Fibroblast of upper back skin (primary cell): ENCODE measurements at places on chromosomes 2 and 18.

DNA sequence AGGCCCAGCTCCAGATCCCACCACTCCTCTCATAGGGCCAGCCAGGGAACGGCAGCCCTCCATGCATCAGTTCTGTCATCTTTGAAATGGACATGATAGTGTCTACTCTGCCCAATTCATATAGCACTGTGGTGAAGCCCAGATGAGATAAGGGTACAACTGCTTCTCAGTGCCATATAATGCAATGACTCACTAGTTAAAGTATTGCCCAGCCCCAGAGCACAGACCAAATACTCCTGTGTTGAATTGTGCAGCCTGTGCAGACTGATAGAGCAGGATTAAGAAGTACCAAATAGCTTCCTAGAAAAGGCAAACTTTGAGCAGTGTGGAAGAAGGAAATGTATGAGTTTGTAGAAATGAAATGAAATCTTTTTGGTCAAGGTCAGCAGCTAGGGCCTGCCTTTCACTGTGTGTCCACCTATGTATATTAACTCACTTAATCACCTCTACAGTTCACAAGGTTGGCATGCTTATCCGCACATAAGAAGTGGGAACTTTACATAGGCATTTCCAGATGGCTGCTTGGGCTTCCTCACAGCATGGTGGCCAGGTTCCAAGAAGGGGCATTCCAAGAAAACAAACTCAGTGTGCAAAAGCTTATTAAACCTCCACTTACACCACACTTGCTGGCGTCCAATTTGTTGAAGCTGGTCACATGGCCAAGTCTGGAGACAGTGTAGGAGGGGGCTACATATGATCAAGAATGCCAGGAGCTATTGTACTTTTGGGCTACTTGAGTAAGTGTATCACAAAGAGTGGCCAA, 102.8 kb upstream of the COPS8 start:
- DNase-seq: no peak

- DNase-seq: peak; percentile 33
Observed at GRCh38 chr2:128578406-128579390, 260.0 kb upstream of the HS6ST1 start.

GRCh38 chr2:233267516-233268245, 16.2 kb downstream of the ATG16L1 start:
- no peak for DNase-seq

- DNase-seq: no peak
Observed at GRCh38 chr2:31324016-31324633, 90.2 kb downstream of the EHD3 start.

DNA sequence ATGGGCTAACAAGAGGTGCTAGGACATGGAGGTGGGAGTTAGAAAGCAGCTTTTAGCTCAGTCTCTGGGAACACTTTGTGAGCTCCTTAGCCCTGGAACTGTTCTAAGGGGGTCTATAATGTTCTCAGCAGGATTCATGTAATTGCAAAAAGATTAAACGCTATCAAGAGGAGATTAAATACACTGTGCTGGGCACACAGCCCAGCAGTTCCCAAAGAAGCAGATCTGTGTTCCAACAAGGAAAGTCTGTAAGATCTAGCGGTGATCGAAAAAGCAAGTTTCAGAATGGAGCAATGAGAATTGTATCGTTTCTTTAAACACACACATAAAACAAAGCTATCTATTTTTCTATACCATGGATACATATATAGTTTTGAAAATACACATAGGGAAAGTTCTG, 2.4 kb upstream of the ARID5A start:
- DNase-seq: no peak

GRCh38 chr2:238104226-238104690, 4.1 kb downstream of the ESPNL start:
- DNase-seq: no peak

- no peak for DNase-seq
Observed at GRCh38 chr18:32422201-32422600, 48.5 kb downstream of the GAREM1 start.

- peak; percentile 65 for DNase-seq
Observed at GRCh38 chr2:20188851-20189250, 36.1 kb downstream of the SDC1 start.

DNA sequence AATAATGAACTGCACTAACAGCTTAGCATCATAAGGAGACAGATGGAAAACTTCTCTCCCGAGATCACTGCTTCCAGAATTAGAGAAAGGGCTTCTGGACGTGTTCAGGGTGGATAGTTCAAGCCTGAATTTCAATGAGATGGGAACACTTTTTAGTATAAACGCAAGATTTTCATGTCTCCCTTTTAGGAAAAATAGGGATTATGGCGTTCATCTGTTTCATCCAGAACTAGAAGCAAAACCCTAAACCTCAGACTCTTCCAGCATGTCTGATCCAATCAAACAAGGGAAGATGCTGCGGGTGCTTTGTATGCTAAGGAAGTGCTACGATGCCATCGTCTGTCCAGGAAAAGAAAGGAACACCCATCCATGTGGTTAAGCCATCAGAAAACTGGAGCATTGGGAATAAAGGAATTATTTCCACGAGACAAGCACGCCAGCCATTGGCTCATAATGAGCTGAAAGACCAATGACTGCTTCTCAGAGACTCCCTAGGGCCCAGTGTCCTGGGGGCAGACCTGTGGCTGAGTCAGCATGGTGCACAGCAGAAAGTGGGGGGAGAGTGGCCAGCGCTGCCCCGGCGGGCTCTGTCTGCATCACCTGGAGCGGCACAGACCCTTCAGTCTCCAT, 65.9 kb upstream of the AFF3 start:
- peak; percentile 77 for DNase-seq

DNA sequence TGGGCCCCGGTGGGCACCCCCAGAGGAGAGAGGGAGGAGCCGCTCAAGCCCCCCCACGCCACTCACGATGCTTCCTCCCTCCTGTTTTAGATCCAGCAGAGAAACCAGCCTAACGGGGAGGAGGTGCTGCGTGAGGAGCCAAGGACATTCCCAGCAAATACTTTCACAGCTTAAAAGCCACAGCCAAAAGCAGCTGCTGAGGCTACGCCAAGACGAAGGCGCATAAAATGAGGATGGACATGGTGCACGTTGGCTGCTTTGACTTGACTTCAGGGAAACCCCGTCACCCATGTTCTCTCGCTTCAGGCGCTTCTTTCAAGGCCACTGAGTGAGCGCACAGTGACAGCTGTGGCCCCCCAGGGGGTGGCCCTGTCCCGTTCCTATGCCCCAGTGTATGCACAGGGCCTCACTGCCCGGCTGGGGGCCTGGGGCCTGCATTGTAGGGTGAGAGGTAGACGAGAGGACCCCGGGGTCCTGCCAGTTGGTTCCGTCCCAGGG, 72.1 kb upstream of the PXDN start:
- peak; percentile 81 for DNase-seq

DNA sequence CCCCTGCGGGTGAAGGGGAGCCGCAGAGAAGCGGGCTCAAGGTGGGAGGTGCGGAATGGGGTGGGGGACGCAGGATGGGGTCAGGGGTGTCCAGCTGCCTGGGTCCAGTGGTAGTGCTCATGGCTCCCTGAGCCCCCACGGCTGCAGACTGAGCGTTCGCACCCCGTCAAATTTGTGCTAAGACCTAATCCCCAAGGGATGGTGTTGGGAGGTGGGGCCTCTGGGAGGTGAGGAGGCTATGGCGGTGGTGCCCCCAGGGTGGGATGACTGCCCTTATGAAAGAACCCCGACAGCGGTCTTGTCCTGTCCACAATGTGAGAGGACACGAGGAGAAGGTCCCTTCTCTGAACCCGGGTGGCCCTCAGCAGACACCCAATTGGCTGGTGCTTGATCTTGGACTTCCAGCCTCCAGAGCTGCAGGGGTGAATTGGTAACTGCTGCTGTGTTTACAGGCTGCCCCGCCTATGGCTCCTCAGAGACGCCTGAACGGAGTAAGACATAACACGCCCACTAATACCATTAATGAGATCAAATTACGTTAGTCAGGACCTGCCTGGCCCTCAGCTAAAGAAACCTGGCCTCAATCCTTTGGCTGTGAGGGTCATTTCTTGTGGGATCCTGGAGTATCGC, 42.6 kb downstream of the PXDN start:
- no peak for DNase-seq

DNA sequence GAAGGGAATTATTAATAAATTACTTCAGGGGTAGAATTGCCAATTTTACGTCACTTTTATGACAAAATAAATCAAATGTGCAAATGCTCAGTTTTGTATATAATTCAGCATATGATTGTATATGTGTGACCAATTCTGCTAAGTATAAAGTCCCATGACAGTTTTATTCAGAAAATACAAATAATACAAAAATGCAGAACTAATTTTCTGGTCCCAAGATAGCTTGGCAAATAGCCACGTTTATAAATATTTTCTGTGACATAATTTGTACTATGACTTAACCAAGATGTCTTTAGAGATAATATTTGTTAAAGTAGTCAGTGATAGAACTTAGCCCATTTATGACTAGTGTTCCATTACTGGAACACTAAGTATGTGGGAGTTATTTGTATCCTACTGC, 24.2 kb upstream of the CAB39 start:
- no peak for DNase-seq

GRCh38 chr2:172928756-172929155, 146.9 kb upstream of the MAP3K20 start:
- peak; percentile 69 for DNase-seq

GRCh38 chr2:214716811-214717560, 92.5 kb downstream of the BARD1 start:
- no peak for DNase-seq

DNA sequence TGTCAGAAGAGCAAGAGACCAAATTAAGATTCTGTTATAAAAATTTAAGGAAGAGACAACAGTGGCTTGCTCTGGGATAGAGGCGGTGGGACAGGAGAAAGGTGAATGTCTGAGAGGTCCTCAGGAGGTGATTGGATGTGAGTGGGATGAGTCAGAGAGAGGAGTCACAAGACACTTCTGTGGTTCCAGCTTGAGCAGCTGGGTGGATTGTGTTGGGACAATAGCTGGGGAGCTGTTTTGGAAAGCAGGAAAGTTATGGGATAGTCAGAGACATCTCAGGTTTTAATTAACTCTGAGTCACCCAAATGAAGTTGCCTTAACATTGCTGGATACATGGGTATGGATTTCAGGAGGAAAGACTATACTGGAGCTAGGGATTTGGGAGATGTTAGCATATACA, 218.0 kb upstream of the TRIB2 start:
- DNase-seq: peak; percentile 80

- peak; percentile 92 for DNase-seq
Observed at GRCh38 chr2:102050854-102051391, 59.2 kb downstream of the IL1R2 start.

DNA sequence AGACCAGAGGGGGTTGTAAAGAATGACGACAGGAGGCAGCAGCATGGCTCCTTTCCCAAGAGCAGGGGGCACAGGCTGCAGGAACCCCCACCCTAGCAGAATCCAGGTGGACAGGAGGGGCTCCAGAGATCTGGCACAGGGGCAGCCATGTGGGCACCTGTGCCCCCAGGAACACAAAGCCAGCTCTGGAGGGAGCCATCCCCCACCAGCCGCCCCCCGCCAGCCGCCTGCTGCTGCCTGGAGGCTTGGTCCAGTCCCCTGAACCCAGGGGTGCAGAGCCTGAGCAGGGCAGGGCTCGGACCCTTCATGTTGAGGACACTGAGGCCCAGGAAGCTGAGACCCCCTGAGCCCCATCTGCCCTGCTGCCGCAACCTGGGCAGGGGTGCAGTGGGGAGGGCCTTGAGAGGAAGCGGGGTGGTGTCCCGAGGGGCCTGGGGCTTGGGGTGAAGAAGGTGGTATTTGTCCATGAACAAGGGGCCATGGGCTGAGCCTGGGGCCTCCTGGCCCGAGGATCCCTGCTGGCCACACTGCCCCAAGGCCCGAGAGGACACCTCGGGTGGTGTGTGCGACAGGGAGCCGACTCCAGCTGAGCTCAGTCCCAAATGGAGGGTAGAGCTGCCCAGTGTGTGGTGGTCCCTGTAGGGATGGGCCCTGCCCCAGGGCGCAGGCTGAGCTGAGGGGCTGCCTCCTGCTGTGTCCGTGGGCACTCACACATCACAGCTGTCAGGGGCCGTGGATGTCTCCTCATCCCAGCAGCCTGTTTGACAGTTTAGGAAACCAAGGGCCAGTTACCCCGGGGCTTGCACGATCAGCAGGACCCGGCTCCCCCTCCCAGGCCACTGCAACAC, 39.8 kb upstream of the SNED1 start:
- no peak for DNase-seq

DNA sequence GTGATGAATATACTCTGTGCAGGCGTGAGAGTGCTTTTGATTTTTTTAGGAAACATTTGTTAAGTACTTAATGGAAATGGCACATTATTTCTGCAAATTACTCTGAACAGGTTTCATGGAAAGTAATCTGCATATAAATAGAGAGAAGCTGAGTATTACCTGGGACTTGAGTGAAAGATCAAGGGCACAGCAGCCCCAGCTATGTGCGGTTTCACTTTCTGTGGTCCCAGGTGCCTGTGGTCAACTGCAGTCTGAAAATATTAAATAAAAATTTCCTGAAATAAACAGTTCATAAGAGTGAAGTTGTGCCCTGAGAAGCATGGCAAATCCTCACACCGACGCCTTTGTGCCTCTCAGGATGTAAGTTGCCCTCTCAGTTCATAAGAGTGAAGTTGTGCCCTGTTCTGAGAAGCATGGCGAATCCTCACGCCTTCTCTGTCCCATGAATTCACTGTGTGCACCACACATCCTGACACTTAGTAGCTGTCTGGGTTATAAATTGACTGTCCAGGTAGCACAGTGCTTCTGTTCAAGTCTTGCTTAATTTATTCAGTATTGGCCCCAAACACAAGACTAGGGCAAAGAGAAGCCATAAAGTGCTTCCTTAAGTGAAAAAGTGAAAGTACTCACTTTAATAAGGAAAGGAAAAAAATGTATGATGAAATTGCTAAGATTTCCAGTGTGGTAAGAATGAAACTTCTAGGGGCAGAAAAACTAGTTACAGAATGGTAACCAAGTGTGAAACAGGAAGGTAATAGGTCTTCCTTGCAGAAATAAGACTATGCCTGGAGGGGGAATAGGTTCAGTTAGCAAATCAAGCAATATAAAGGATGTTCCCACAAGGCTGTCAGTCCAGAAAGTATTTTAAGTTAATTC, 4.3 kb upstream of the SNTG2 start:
- no peak for DNase-seq

GRCh38 chr18:44526705-44527415, 153.8 kb upstream of the SETBP1 start:
- no peak for DNase-seq

DNA sequence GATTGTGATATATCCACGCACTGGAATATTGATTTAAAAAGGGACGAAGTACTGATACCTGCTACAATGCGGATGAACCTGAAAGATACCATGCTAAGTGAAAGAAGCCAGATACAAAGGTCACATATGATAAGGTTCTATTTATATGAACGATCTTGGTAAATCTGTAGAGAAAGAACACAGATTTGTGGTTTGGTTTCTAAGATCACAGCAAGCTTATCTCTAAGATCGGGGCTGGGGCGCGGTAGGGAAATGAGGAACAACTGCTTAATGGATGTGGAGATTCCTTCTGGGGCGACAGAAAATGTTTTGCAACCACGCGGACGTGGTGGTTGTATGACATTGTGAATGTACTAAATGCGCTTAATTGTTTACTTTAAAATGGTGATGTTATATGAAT, 60.1 kb downstream of the NEDD4L start:
- no peak for DNase-seq
